ENCODE measurements at places on chromosomes 7 and 10. TPM values are rescaled to one million over a fixed set of nuclear protein-coding genes. Genes with fewer than 3 reads are reported as not detected.

- peak; percentile 32 for DNase-seq
Measured at GRCh38 chr7:2209146-2209960, 23.4 kb downstream of the MAD1L1 start.

PAX4 gene
- not detected for total RNA-seq

GRCh38 chr7:94472608-94473007 lies 37.0 kb upstream of the CASD1 start:
- no peak for DNase-seq

DNA sequence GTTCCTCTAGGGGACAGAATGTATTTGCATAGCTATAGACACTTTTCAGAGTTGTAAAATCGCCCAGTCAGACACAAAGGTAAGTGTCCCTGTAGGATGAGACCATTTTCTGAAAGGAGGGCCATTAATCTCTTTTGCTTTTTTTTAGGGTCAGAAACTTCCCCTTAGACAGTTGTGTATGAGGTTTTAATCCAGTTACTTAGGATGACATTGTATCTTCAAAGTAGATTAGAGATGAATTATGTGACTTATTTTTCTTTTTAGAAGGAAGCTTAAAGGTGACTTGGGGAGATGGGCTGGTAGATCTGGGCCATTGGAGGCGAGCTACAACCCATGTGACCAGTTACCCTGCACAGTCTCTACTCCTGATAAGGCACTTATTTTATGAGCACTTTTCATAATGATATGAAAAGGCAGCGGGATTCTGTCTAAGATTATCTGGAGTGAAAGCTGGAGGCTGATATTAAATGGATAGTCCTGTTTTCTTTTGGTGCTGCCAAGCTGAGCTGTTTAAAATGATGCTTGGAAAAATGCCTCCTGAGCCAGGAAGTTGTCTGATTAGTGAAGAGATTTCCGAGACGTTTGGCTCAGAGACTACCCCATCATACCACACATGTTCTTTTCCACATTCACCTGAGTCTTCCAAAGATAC lies 264.3 kb downstream of the AUTS2 start:
- no peak for DNase-seq

- DNase-seq = peak; percentile 89
Measured at GRCh38 chr10:74917481-74918077, 91.2 kb downstream of the KAT6B start.

MMRN2 gene
- total RNA-seq = 1.9 TPM

DNA sequence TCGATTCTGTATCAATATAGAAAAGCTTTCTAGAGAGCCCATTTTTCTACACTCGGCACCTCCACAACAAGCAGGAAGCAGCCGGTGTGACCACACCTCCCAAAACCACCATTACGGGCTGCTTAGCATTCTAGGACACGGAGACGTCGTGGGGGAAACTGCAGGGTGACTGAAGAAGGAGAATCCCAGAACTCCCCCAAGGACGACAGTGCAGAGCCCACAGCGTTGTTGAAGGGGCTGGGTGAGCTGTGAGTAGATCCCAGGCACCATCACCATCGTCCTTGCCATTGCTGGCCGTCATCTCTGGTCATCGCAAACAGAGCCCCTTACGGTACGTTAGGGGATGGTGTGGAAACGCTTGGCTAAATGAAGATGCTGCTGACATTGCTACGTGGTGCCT lies 351.8 kb downstream of the PTPRN2 start:
- no peak for DNase-seq

NDUFB8 gene
- 239 TPM for total RNA-seq

- DNase-seq = peak; percentile 35
Measured at GRCh38 chr10:16915300-16915699, 98.1 kb upstream of the RSU1 start.

DNA sequence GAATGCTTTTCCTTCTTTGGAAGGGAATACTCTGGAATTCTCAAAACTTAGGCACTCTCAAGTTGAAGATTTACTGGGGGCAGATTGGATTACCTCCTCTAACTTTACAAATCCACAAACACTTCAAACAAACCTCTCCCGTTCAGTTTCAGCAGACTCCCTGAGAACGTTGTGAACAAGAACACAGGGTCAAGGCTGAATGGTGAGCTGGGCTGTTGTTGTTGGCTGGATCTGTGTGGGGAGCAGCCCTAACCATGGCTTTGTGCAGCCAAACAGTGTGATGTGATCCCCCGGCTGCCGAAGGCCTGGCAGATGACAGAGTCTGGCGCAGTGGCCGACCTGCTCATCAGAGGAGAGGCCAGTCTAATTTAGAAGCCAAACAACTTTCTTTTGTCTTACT lies 93.1 kb downstream of the BMPER start:
- DNase-seq = no peak

ACTL6B gene
- total RNA-seq = not detected

GRCh38 chr7:46791188-46791587 lies 790.7 kb downstream of the TNS3 start:
- no peak for DNase-seq

- DNase-seq = no peak
Measured at GRCh38 chr10:93099670-93100069, 26.0 kb downstream of the CYP26A1 start.

DNA sequence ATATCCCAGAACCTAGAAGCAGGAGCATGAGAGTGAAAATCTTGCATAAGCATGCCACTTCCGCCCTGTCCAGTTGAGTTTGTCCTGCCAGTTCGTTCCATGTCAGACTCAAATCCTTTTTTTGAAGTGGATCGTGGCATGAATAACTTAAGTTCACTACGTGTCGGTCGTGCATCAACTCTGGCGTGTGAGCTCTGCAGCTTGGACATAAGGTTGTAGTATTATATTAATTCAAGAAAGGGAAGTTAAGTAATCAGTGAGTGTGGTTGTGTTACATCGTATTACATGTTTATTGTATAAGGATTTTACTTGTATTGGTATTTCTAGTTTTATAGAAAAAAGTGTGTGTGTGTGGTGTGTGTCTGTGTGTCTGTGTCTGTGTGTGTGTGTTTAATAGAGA lies 23.0 kb downstream of the CDC123 start:
- no peak for DNase-seq

GRCh38 chr7:155571581-155572345 lies 25.4 kb upstream of the CNPY1 start:
- no peak for DNase-seq

- DNase-seq = no peak
Measured at GRCh38 chr7:92769844-92770243, 66.5 kb downstream of the CDK6 start.

DNA sequence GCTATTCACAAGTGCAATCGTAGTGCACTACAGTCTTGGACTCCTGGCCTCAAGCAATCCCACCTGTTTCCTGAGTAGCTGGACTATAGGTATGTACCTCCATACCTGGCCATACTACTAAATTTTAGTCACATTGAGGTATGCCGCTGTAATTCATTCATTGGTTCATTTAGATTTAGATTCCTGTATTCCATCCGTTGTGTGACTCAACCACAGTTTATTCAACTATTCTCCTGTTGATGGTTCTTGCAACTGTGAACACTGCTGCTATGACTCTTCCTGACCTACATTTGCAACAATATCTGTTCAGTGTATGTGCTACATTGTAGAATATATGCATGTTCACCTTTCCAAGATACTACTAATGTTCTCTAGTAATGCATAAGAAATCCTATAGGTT lies 8.0 kb upstream of the ZCCHC24 start:
- peak; percentile 13 for DNase-seq

GRCh38 chr7:94683066-94683465 lies 27.1 kb upstream of the SGCE start:
- no peak for DNase-seq

DNA sequence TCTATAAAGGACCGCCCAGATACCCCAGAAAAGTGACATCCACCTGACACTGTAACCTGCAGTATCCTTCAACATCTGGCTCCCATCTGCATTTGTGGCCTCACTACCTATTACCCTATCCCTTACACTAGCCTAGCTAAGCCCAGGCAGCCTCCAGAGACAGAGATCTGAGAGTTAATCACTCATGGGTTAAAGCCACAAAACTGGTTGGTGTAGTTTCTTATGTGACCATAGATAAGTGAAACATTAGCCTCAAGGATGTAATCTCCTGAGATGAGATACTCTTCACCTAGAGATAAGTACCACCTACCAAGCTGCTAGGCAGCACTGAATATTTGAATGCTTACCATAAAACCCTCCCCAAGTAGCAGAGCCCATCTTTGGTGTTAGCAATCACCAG lies 35.4 kb downstream of the CTTNBP2 start:
- DNase-seq = no peak

- DNase-seq = peak; percentile 49
Measured at GRCh38 chr7:51629206-51629605, 312.6 kb upstream of the COBL start.

- DNase-seq = no peak
Measured at GRCh38 chr7:9106747-9107146, 673.3 kb downstream of the NXPH1 start.

DNA sequence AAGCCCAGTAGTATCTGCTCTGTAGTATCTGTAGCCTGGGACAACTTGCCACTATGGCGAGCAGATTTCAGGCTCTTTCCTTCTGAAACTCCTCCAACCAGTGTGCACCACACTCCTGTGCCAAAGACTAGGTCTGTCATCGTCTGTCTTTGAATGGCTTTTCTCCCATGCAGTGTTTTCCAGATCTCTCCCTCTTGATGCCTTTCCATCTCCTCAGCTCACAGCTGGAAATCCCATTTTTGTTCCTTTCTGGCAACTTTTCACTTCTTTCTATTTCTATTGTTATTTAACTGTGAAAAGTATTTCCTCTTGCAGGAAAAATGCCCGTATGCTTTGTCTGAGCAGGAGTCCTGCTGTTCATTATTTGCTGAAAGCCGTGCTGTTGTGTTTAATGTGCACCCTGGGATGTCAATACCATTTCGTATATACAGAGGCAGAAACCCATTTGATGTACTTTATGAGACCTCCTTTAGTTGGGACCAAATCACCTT lies 373.7 kb downstream of the PHTF2 start:
- DNase-seq = no peak

TUBAL3 gene
- total RNA-seq = not detected

DNA sequence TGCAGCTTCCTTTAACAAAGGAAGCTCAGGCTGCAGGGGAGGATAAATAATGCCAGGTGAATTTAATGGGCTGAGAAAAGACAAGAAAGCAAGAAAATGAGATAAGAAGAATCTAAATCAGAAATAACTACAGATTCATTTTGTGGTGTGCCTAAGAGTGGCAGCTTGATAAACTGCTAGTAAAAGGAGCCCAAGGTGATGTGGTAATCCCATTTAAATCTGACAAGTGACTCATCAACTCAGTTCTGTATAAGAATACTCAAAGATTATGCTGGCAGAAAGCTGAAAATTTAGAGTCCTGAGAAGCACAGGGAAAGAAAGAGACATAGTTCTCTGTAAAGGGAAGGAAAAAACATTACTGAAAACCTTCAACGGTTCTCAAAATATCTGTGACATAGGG lies 109.4 kb upstream of the PDE1C start:
- no peak for DNase-seq

DNA sequence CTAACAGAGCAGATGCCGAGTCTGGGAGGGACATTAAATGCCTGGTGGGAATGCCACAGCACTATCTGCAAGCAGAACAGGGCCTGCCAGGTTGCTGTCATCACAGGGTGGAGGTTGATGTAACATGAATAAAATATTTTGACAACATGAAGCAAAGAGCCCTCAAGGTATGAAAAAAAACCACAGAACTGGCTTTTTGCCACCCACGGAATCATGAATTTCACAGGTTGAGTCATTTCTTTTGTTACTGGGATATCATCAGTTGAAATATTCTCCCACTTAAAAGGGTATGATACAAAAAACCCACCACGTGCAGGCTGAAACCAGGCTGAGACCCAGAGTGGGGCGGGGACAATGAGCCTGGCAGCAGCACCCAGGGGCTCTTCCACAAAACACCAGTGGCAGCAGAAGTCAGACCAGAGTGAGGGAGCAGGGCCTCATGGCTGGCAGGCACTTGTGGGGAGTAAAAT lies 220.1 kb downstream of the TNS3 start:
- peak; percentile 92 for DNase-seq

DNA sequence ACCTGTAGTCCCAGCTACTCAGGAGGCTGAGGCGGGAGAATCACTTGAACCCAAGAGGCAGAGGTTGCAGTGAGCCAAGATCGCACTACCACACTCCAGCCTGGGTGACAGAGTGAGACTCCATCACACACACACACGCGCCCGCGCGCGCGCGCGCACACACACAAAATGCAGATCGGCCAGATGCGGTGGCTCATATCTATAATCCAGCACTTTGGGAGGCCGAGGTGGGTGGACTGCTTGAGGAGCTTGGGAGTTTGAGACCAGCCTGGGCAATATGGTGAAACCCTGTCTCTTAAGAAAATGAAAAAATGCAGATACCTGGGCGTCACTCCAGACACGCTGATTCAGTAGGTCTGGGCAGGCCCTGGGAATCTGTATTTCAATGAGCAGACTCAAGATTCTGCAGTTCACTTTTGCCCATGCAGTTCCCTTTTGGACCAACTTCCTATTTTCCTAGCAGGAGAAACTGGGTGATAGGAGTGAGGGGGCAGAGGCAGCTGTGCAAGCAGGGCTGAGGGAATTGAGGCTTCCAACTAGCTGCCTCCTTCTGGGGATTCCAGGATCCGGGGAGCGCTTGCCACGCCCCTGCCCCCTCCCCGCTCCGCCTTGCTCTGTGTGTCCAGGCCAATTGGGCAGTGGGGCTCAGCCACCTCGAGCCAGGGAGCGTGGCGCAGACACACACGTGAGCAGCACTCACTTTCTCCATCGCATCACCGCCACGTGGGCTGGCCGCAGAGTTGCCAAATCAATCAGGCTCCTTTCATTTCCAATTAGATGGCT lies 173.6 kb downstream of the SH3PXD2A start:
- no peak for DNase-seq

DNA sequence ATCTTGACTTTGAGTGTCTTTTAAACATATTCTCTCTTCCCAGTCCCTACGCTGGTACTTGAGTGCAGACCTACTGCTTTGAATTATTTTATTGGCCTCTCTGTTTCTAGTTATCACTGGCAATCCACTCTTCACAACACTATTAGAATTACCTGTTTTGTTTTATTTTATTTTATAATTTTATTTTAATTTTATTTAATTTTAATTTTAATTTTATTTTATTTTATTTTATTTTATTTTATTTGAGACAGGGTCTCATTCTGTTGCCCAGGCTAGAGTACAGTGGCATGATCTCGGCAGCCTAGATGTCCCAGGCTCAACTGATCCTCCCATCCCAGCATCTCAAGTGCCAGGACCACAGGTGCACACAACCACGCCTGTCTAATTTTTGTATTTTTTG lies 6.8 kb downstream of the STK17A start:
- DNase-seq = no peak

- DNase-seq = no peak
Measured at GRCh38 chr10:24988831-24989640, 26.9 kb downstream of the ENKUR start.

- no peak for DNase-seq
Measured at GRCh38 chr7:132882714-132883428, 199.0 kb downstream of the CHCHD3 start.

DNA sequence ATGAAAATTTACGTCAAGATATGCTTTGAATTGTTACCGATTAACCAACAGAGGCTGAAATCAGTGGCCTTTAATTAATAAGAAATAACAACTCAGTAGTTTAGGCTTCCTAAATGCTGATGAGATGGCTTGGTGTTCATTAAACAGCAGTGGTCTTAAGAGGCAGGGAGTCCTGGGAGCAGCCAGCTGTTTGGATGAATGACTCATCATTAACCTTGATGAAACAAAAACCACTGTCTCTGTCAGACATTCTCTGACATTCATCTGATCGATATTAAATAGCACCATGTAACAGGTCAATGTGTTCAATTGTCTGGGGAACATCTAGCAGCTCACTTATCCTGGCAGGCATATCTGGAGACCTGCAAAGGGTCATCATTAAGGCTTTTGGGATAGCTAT lies 234.2 kb upstream of the LRRN3 start:
- DNase-seq = peak; percentile 32

- DNase-seq = peak; percentile 46
Measured at GRCh38 chr7:22397981-22398380, 41.0 kb upstream of the RAPGEF5 start.

- DNase-seq = no peak
Measured at GRCh38 chr7:31027161-31027965, 24.7 kb upstream of the ADCYAP1R1 start.
